Glomerular endothelial cell (primary cell): ENCODE measurements at places on chromosomes 7 and 10.

- no peak for DNase-seq
Observed at GRCh38 chr10:92241158-92241500, 49.7 kb downstream of the CPEB3 start.

GRCh38 chr10:72735288-72735936, 43.5 kb downstream of the MCU start:
- no peak for DNase-seq

DNA sequence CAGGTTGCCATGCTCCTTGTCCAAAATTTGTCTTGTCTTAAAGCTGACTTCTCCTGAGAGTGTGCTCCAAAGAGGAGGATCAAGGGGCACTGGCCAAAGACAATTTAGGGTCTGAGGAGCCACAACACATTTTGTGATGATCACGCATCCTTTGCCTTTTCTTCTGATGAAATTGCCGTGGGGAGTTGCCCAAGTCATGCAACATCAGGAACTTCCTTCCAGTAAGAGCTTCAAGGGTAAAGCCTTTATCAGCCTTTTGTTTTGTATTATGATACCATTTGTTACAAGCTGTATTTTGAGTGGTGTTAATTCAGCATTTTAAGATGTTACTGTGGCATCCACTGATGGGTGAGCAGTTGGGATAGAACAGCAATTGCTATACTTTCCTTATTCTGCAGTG, 131.2 kb upstream of the MKI67 start:
- no peak for DNase-seq

- DNase-seq = no peak
Observed at GRCh38 chr7:87480386-87480785, 4.9 kb upstream of the ABCB4 start.

DNA sequence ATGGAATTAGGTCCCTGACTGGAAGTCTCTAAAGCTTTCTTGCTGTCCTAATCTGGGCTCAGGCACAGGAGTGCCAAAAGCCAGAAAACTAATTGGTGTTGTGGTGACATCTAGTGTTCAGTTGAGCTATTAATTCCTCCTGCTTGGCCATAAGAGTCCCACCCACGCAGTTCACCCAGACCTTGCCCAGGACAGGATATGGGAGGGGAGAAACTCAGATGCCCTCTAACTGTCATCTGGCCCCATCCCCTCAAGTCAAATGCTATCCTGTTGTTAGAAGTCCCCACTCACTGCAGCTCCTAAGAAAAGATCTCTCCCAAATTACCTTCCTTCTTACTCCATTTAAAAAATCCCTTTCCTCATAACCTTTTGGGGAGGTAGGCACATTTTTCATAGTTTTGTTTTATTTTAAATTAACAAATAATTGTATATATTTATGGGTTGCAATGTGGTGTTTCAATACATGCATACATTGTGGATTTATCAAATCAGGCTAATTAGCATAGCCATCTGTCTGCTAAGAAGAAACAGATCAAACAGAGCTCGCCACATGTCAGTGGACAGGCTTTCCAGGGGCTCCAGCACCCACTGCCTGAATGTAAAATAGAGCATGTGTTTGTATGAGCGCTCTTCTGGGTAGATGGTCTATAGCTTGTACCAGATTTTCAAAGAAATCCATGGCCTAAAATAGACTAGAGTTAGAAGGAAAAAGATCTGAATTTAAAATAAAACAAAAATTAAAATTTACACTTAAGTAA, 84.0 kb downstream of the GSAP start:
- peak; percentile 80 for DNase-seq

- no peak for DNase-seq
Observed at GRCh38 chr7:150959739-150960734, 18.1 kb downstream of the KCNH2 start.

DNA sequence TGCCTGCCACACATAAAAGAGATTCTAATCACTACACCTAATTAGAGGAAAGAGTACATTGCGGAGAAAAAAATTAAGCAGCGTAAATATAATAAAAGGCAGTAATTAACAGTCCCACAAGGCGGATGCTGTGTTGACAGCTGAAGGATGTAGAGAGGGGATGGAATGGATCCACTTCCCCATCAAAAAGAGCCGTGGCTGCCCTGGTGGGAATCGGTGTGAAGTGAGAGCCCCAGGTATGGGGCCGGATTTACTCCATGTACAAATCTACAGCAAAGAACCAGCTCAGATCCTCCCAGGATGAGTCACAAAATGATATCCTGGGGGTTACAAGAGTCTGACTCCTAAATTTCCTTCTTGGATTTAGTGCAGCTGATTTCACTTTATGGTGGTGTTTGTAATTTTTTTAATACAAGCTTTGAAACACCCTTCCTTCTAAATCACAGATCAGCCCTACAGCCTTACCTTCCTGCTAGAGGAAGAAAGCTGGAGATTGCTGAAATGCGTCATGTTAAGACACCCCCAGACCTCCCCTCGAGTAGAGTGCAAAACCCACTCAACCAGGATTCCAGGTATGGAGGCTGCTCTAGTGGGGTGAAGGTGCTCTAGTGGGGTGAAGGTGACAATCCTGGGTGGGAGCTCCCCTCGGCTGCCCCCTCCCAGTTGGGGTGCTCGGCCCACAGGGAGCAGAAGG, 398.4 kb downstream of the PLXNA4 start:
- no peak for DNase-seq

DNA sequence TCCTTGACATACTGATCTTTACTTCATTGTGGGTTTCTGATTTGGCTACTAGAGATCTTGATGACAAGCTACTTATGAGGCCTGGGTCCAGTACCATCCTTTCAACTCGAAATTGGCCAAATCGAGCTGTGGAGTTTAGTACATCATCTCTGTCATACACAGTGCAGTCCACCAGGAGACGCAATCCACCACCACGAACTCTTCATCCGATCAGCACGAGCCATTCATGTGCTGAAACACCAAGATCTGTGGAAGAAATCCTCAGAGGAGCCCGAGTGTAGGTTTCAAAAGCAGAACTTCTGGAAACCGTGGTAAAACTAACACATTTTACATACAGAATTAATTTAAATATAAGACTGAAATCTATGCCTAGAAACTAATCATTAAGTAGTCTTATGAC, 14.2 kb downstream of the DNAJC9 start:
- DNase-seq = no peak

DNA sequence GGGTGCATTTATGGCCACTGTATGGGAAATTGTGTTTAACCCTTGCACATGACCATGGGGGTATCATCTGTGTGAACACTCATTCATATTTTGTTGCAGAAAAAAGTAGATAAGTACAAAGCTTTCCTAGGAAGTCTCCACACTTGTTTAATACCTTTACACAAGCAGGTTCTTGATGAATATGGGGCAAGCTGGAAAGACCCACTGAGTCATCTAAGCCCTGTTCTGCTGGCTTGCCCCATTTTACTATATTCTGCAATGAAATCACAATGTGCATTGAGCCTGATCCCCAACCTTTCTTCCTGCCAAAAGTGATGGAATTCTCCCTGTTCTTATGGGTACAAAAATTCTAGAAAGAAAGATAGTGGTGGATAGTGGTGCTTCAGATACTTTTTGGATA, 99.8 kb downstream of the CCDC71L start:
- DNase-seq = no peak

DNA sequence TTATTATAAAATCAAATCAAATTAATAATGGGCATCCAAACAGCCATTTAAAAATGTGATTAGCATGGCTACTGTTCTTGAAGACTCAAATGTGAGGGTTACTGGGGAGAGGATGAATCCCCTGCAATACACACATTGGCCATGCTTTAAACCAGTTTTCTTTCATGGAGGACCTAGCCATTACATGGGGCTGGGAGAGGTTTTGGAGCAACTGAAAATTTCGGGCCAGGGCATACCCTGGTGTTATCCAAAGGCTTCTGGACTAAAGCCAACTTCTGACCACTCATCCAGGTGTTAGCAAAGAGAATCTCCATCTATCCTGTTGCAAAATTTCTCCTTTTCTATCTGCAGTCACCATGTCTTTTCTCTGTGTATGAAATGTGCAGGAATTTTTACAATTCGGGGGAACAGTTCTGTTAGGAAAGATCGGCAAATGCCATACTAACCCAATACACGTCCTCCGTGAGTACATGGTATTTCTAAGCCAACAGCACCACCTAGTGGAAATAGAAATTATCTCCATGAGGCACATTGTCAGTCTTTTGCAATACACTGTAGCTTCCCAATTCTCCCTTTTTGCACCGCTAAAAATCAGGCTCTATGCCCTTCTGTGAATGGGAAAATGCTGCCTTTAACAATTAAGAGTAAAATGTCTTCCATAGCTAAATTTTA, 47.0 kb upstream of the ZNF107 start:
- DNase-seq = peak; percentile 34

DNA sequence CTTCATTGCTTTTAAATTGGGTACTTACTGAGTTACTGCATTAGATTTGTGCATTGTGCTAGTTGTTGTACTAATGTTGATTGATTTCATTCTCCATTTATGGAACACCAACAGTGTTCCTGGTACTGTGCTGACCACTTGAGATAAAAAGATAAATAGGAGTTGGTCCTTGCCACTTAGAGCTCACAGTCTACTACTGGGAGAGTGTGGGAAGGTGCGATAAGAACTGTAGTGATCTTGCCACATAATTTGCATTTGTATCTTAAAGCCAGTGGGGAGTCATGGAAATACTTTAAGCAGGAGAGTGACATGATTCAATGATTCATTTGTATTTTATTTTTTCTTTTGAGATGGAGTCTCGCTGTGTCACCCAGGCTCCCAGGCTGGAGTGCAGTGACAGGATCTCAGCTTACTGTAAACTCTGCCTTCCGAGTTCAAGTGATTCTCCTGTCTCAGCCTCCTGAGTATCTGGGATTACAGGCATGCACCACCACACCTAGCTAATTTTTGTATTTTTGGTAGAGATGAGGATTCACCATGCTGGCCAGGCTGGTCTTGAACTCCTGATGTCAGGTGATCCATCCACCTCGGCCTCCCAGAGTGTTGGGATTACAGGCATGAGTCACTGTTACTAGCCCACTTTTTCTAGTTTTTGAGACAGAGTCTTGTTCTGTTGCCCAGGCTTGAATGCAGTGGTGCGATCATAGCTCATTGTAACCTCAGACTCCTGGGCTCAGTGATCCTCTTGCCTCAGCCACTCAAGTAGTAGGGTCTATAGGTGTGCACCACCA, 51.2 kb upstream of the TMEM248 start:
- no peak for DNase-seq
